NCI-H774 (cell line): ENCODE measurements at places on chromosomes 11 and 22.

GRCh38 chr11:73388265-73389133 is 12.3 kb downstream of the RELT start:
- DNase-seq = no peak

- peak; percentile 36 for DNase-seq
Measured at GRCh38 chr22:44620129-44620840, 81.7 kb upstream of the PRR5 start.

GRCh38 chr11:2180789-2181370 is 9.3 kb upstream of the TH start:
- DNase-seq = no peak

- DNase-seq = no peak
Measured at GRCh38 chr22:42277988-42278776, 7.7 kb upstream of the TCF20 start.

DNA sequence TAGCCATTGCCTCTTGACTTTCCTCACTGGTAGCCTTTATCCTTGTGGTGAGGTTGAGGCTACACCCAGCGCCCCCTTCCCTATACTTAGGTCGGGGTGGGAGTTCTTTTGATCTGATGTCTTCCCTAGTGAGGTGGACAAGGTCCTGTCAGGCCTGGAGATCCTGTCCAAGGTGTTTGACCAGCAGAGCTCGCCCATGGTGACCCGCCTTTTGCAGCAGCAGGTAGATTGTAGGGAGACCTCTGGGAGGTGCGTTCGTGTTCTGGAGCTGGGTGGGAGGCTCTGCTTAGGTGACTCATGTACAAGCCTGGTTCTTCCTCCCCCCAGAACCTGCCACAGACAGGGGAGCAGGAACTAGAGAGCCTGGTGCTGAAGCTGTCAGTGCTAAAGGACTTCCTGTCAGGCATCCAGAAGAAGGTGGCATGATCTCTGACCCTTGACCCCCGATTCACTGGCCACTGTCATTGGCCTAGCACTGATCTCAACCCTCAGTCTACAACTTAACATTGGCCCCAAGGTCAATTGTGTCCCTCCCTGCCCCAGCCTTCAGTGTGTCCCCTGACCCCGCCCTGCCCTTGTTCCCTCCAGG is 4.9 kb downstream of the INPPL1 start:
- no peak for DNase-seq

GRCh38 chr11:33478111-33478573 is 221.0 kb downstream of the HIPK3 start:
- DNase-seq = peak; percentile 27

DNA sequence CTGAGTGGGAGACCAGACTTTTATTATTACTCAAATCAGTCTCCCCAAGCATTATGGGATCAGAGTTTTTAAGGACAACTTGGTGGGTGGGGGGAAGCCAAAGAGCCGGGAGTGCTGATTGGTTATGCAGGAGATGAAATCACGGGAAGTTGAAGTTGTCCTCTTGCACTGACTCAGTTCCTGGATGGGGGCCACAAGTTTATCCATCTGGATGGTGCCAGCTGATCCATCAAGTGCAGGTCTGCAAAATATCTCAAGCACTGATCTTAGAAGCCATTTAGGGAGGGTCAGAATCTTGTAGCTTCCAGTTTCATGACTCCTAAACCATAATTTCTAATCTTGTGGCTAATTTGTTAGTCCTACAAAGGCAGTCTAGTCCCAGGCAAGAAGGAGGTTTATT is 53.5 kb upstream of the LMO1 start:
- no peak for DNase-seq

GRCh38 chr22:19122752-19123492 is 710 bp upstream of the DGCR2 start:
- no peak for DNase-seq

DNA sequence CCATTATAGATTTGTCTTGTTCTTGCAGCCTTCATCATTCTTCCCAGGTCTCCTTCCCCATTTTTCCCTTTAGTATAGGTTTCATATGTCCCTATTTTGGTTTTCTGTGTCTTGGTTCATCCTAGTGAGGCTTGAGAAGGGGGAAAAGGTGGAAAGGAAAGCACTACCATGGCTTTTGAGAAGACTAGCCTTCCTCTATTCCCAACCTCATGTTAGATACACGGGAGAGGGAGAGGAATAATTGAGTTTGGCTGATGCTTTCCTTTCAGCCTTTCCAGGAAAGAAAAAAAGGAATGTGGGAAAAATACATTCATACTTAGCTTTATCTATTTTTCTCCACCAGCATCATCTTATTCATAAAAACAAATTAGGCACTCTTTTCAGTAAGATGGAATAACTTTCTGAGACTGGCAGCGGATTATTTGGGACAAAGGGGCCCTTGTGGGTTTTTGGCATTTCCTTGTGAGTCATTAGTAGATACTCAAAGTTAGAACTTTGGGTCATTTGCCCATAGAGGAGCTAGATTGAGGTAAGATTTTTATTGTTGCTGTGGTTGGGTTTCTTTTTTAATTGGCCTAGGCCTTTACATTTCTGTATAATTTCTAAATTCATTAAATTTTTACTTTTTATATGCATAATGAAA is 23.8 kb downstream of the CAPRIN1 start:
- no peak for DNase-seq

DNA sequence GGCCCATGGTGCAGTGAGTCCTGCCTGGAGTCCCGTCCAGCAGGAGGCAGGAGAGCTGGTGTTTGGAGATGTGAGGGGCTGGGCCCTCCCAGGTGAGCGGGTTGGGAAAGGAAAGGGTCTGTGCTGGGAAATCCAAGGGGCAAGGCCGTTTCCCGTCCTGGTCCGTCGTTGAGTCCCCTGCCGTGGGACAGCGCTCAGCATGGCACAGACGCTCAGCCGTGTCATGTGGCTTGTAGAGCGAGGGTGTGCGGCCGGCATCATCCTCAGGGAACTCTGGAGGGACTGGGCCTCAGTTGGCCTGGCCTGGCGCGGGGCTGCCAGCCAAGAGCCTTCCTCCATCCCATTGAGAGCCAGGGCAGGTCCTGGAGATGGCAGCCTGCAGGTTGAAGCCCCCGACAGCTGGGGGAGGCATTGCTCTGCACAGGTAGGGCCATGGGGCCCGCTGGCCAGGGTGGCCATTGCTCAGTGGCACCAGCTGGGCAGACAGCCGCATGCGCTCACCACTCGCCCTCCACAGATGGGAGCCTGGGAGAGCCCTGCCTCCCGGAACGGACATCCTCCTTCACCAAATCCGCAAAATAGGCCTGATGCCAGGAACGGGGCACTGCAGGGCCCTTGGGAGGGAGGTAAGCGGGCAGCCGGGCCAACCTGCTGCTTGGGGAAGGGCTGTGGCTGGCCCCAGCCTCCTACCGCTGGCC is 28.7 kb downstream of the KCNQ1 start:
- no peak for DNase-seq

GRCh38 chr22:38879961-38880360 is 7.9 kb upstream of the CBX6 start:
- DNase-seq = no peak

DNA sequence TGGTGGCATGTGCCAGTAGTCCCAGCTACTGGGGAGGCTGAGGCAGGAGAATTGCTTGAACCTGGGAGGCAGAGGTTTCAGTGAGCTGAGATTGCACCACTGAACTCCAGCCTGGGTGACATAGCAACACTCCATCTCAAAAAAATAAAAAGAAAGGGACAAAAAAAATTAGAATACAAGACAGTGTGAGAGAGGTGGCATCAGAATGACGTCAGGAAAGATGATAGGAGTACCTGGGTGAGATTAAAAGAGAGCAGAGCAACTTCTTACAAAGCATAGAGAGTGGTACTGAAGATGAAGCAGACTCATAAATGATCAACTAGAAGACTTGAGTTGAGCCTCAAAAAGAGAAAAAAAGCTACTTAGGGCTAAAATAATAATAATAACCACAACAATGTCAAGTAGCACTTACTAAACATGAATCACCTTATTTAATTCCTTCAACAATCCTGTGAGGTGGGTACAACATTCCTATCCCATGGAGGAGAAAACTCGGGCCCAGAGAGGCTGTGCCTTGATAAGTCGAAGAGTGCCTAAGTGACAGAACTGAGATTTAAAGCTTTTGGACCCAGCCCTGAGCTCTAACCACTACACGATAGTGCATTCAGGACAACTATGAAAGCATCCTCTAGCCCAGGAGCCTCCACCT is 5.2 kb upstream of the SLN start:
- no peak for DNase-seq

DNA sequence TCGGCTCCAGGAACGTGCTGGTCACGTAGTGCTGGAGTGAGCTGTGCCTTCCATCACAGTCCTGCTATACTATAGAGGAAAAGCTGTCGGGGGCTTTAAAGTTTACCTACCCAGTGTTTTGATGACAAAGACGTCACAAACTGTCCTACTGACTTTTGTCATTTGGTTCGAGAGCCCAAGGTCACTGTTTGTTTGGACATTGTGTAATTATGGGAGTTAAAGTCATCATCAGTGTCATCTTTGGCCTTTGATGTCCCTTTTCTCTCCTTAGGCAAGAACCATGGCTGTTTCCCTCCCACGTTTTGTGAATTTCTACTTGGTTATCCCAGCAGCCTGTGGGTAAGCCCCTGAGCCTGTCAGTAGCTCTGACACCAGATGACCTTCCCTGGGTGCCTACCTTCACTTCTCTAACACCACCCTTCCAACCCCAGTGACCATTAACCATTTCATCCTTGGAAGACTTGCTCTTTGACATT is 59.3 kb downstream of the SLC1A2 start:
- DNase-seq = no peak

DNA sequence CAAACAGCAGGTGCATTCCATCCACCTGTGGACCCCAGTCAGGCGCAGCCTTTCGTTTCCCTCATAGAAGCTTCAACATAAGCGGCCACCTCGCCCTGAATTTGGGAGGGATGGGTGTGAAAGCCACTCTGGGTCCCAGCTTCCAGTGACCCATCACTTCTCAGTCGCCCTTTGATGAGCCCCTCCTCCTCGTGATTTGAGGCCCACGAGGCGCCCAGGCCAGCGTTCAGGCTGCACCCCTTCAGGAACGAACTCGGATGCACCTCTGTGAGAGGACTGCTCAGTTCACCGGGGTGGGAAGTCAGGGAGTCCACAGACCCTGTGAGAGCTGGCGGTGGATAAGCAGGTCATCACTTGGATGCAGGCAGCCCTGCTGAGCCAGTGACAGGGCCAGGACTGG is 1118.2 kb downstream of the BRD1 start:
- no peak for DNase-seq

GRCh38 chr11:119729581-119729927 is 554 bp upstream of the NECTIN1 start:
- no peak for DNase-seq

GRCh38 chr22:33896575-33897447 is 23.5 kb downstream of the LARGE1 start:
- DNase-seq = no peak

DNA sequence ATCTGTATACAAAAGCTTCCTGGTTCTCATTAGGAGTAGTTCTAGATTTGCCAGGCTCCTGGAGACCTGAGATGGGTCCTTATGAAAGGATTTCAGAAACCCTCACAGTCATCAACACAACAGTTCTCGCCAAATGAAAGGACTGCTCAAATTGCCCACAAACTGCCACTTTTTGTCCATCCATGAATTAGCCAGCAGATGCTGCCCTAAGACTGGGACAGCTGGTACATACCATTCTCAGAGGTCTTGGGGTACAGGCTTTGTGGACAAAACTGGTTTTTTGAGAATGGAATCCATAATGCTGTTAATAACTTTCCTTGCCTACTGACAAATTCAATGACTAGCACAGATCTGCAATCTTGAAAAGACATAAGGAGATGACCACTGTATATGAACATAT is 23.4 kb upstream of the BDNF start:
- no peak for DNase-seq

- no peak for DNase-seq
Measured at GRCh38 chr11:70466596-70466995, 68.3 kb downstream of the CTTN start.

GRCh38 chr11:43835104-43835503 is 45.5 kb upstream of the ALKBH3 start:
- peak; percentile 34 for DNase-seq

DNA sequence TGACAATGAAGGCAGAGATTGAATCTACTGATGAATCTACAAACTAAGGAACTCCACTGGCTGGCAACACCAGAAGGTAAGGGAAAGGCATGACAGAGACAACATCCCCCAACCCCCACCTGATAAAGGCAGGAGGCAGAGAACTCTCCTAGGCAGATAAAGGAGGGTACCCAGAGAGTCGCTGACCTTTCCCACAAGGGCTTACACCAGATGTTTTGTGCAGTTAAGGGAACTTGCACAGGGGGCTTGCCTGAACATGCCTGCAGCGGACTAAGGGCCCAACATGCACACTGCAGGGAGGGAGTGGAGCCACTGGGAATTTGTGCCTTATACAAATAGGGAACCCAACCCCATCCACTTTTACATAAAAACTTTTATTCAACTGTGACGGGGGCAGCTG is 1996.9 kb upstream of the RAG2 start:
- DNase-seq = no peak

GRCh38 chr11:105000167-105000566 is 22.8 kb downstream of the CASP5 start:
- no peak for DNase-seq

GRCh38 chr11:14499178-14499559 is 442 bp downstream of the COPB1 start:
- no peak for DNase-seq

DNA sequence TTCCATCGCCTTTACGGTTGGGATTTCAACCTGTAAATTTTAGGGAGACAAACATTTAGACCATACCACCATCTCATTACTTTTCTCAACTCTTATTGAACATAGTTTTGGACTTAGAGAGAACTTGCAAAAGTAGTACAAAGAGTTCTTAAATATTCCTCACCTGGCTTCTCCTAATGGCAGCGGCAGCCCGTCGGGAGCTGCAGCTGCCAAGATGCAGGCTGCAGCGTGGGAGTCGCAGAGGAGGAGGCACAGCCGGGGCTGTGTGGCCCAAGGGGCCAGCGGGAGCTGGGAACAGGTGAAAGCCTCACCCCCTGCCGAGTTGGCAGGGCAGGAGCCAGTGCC is 23.1 kb upstream of the RNASEH2C start:
- no peak for DNase-seq

GRCh38 chr22:44425694-44426045 is 72.4 kb downstream of the RTL6 start:
- no peak for DNase-seq

DNA sequence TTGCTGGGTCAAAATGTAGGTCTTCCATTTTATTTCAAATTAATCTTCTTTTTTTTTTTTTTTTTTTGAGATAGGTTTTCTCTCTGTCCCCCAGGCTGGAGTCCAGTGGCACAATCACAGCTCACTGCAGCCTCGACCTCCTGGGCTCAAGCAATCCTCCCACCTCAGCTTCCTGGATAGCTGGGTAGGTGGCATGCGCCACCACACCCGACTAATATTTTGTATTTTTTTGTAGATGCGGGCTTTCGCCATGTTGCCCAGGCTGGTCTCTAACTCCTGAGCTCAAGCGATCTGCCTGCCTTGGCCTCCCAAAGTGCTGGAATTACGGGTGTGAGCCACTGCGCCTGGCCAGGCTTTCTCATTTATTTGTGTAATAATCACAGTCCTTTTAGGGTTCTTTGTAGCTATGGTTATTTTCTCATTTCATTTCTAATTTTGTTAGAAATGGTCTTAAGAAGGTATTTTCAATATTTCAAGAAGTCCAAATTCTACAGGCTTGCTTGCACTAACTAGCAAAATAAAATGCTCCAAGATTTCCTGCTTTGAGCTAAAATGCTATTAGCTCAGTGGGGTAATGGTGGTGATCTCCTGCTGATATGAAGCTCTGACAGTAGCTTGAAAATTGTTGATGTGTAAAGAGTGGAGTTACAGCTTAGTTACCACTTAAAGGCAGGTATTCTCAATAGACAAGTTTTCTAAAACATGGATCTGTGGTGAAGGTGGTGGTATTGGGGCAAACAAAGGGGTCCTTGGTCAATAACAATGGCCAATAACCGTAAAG is 50.0 kb downstream of the RBX1 start:
- DNase-seq = no peak

- DNase-seq = no peak
Measured at GRCh38 chr22:27391092-27391770, 410.3 kb downstream of the MN1 start.
